ENCODE measurements at places on chromosomes 1 and 21.

DNA sequence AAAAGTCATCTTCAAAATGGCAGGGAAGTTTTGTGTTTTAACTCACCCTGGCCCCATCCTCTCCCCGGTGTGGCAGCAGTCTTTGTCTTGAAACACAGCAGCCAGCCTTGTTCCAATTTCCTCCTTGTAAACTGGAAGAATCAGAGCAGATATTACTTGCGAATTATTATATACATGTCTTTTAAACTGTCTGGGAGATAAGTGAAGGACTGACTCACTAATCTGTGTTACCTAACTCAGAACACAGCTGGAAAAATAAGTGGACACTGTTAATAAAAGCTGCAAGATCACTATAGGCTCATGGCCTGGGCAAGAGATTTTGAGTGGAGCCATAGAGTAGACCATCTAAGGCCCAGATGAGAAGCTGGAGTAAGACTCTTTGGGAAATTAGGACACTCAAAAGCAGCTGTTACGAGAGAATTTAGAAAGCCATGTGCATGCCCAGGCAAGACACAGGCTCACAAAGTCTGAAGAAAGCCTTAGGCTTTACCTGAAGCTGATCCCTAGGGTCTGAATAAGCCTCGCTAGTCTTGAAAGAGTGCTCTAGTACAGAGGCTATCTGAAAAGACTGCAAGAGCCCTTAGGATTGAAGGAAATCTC lies 233.0 kb upstream of the RAB4A start:
- no peak for DNase-seq

DNA sequence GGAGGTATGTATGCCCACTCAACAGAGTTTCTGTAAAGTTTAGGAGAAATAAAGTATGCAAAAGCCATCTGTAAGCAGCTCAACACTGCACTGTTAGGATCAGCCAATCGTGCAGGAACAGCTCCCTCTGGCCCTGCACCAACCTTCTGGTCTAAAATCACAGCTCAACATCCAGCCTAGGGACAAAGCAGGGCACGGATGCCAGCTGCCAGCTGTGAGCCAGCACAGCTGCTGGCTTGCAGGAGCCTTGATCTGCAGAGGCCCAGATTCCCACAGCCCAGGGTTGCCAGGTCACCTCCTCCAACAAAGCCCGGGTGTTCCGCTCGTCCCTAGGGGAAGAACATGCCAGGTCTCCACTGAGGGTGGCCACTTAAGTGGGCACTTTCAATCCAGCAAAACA lies 8.6 kb downstream of the ACOT7 start:
- DNase-seq, result no peak

- no peak for DNase-seq
Observed at GRCh38 chr1:111565079-111565478, 54.5 kb upstream of the RAP1A start.

- no peak for DNase-seq
Observed at GRCh38 chr1:5780324-5780716, 211.9 kb downstream of the NPHP4 start.

DNA sequence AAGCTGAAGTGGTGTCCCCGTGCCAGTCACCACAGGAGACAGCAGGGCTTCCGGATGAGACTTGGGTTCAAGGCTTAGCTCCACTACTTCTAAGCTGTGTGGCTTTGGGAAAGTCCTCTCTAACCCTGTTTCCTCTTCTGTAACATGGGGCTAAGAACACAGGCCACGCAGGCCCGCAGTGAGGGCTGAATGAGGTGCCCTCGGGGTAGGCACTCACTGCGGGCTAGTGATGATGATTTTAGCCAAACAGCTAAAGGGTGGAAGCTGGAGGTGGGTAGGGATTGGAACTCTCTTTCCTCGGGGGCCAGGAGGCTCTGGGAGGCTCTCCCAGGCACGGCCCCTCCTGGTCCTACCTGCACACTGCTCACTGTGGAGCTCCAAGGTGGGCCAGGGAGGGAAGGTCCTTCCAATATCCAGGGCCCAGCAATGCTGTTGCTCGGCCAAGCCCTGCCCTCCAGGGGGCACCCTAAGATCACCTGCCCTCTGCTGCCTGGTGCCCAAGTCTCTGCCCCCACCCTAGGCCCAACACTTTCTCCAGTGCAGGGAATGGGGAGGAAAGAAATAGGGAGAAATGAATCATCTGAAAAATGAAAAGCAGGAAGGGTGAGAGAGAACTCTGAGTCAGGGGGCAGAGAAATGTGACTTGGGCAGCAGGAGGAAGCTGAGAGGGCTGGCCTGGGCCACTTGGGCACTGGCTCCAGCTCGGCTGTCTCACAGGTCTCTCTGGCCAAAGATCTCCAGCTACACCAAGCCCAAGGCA lies 19.2 kb upstream of the EVA1B start:
- no peak for DNase-seq

DNA sequence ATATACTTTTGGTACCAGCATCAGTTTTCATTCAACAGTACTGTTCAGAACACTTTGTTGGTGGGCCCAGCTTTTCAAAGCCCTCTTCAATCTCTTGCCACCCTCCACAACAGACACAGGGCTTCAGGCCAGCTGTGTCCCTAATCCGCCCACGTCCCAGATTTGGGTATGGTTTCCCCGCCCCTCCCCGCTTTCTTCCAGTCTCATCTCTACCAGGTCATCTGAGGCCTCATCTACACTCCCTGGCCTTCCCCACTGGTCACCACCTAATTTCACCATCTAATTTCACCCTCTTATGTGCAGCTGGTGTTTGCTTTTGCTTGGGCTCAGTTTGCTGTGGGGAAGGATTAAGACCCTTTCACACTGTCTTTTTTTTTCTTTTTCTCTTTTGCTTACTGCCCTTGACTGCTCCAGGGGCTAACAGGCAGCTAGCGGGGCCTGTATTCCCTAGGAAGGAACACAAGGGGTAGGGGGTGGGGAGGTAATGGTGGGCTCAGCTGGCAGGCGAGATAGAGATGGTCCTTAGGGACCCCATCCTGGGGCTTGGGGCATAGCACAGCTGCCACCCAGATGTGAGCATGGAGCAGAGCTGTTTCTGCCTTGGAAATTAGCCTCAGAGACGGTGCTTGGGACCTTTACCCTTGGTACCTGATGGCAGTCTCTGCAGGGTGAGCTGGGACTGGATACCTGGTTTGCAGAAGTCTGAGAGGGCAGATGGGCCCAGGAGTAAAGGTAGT lies 3.8 kb upstream of the EPB41 start:
- no peak for DNase-seq

- no peak for DNase-seq
Observed at GRCh38 chr1:155254714-155255242, 505 bp downstream of the ENTREP3 start.

DNA sequence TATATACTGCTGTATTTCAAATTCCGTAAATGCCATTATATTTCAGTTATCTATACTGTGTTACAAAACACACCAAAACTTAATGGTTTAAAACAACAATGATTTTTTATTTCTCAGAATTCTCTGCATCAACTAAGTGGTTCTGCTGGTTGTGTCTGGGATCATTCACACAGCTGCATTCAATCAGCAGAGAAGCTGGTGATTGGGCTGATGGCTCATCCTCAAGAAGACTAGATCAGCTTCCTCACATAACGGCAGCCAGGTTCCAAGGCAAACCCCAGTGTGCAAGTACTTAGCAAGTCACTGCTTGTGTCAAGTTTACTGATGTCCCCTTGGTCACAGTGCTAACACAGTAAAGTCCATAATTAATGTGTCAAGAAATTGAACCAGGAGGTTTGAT lies 86.3 kb upstream of the VANGL1 start:
- no peak for DNase-seq

- no peak for DNase-seq
Observed at GRCh38 chr1:21696931-21697330, 27.8 kb upstream of the RAP1GAP start.

- DNase-seq, result no peak
Observed at GRCh38 chr1:209815931-209816341, 10.0 kb upstream of the IRF6 start.

- no peak for DNase-seq
Observed at GRCh38 chr1:205356440-205357139, at the start of gene KLHDC8A. KLHDC8A (minus strand) TSS chr1:205356922; CDS start chr1:205343604, 13,318 bp downstream.

- no peak for DNase-seq
Observed at GRCh38 chr1:175576865-175577264, 166.5 kb downstream of the TNR start.

DNA sequence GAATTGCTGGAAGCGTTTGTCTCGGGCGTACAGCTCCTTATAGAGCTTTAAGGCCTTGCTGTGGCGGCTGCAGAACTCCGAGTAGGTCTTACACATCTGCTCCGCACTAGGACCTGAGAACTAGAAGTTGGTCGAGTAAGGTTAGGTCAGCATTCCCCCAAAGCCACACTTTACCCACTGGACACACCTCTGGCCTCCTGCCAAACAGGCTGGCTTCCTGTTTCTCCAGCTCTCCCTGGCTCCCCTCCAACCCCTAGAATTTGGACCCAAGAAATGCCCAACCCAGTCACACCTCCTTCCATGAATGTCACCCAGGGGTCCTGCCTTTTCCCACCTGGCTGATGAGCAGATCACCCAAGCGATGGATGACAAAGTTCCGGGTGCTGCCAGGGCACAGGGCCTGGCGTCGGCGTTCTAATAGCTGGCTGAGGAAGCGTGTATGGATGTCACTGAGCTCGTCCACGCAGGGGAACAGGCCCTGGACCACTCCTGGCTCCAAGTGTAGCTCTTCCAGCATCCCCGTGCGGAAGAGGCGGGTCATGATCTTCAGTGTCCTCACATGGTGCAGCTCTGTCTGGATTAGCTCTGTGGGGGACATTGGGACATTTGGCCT lies 15.6 kb downstream of the ARHGEF2 start:
- no peak for DNase-seq

GRCh38 chr1:199221371-199222150 lies 582.7 kb downstream of the PTPRC start:
- no peak for DNase-seq

DNA sequence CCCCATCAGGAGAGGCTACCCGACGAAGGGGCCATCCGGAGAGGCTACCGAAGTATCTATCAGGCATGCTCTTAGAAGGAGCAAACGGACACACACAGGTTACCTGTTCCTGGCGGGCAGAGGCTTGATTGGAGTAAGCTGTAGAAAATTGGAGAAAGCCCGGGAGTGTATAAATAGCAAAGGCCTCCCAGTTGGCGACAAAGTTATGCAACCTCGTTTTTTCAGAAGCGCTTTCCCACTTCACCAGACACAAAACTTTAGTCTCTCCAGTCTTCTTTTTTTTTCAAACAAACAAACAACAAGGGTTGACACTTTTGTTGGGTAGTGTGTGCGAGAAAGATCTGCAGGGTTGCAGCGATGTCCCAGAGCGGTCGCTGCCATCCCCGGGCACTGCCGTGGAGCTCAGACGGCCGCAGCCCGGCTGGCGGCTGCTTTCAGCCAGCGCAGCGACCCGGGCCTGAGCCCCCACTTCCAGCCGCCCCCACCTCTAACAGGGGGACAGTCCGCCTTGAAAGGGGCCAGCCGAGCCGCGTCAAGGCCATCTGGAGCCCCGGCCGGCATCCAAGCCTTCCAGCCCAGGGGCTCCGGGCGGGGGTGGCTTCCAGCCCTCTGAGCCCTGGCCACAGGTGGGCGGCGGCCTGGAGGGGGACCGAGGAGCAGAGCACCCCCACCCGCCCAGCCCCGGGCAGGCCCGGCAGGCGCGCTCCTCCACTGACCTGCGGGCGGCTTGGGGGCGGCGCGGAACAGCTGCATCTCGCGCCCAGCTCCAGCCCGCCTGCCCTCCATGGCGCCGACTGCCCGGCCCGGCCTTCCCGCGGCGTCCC lies 616 bp downstream of the MCOLN3 start:
- DNase-seq, result no peak

- DNase-seq, result no peak
Observed at GRCh38 chr1:205044741-205045140, 1.7 kb downstream of the CNTN2 start.

GRCh38 chr21:25326181-25326580 lies 281.1 kb downstream of the MRPL39 start:
- no peak for DNase-seq

- DNase-seq, result no peak
Observed at GRCh38 chr1:16243215-16243610, 6.2 kb upstream of the CPLANE2 start.

DNA sequence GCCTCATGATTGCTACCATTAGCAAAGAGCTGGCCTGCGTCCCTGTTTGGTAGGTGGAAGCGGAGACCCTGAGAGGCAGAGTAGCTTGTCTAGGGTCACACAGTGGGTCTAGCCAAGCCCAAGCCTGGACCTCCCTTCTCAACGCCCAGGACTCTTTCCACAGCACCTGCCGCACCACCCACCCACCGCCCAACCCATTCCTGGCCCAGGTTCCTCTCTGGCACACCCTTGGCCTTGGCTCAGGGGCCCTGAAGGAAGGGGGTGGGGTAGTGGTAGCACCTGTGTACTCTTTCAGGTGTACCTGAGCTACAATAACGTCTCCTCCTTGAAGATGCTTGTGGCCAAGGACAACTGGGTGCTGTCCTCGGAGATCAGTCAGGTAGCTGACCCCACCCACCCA lies 19.3 kb downstream of the FAM151A start:
- no peak for DNase-seq

GRCh38 chr1:180611016-180611930 lies 20.5 kb upstream of the XPR1 start:
- DNase-seq, result no peak

DNA sequence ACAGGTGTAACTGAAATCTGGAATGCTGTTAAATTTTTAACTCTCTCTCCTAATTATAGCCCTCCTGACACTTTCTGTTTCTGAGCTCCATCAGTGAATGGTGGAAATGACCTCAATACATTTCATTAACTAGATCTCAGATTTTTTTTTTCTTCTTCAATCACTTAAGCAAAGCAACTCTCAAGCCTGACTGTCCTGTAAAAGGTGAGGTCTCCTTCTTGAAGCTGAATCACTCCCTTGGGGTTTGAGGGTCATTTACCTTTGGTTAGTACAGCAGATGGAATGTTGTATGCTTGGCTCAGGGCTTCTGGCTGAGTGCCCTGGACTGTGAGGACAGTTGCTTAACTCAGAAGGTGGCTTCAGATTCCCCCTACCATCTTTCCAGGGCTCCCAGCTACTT lies 518.7 kb downstream of the PTPRC start:
- DNase-seq, result no peak

DNA sequence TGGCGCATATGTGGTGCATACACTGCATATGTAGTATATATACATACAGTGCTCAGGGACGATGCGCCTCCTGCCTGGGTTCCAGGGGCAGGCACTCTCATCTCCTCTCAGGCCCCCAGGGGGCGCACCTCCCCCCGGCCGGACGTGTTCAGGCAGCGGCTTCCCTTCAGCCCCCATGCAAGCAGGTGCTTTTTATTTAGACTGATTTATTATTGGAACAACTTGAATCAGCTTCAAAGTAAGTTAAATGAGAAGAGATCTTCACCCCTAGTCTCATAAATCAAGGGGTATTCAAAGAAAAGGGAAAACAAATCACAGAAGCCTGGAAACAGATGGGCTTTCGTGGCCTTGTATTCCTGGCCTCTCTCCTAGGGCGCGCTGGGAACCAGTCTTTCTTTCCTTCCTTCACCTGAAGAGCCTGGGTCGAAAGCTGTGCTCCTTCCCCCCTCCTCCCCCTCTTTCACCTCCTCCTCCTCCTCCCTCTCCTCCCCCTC lies 64.6 kb downstream of the UBIAD1 start:
- DNase-seq, result peak; percentile 42

GRCh38 chr1:161706482-161707347 lies at the start of gene FCRLA:
FCRLA (plus strand) TSS chr1:161707229; CDS start chr1:161707265, 36 bp downstream.
- DNase-seq, result no peak

Data from activated CD8-positive, alpha-beta memory T cell treated with anti-CD3 and anti-CD28 coated beads for 4 hours (primary cell).